Activated naive CD8-positive, alpha-beta T cell treated with anti-CD3 and anti-CD28 coated beads, Interleukin-2, amount 10 ng/mL, durations not matched to agents 7 days and 5 days (primary cell): ENCODE measurements at places on chromosomes 5 and 9. TPM values are rescaled to one million over a fixed set of nuclear protein-coding genes. Genes with fewer than 3 reads are reported as not detected.

Gene TRIM7
- total RNA-seq, result 2.5 TPM

Gene GTF3C4
- total RNA-seq, result 11.4 TPM

Gene GARIN3
- total RNA-seq, result not detected

Gene IFNK
- not detected for total RNA-seq
